ENCODE measurements at places on chromosomes 12 and 14.
A peak's percentile ranks its signal among the peaks of the same experiment; 100 is the strongest.

DNA sequence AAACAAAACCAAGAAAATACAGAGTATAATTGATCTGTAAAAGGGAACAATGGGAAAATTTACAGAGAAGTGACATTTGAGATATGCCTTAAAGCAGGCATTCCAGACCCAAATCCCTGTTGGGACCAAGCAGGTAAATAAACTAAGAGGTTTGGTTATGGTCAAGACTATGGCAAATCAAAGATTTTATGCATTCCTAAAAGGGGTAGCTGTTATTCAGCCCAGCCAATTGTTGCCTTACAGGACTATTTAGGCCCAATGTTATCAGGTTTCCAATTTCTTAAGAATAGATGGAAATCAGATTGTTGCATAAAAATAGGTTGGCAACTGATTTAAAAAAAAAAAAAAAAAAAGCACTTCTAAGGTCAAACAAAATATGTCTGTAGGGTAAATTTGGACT is 5.3 kb downstream of the DNAI7 start:
- H3K27ac ChIP-seq = peak overlapping the region; percentile 93
- no peaks in the 10 kb centered on the region for H3K36me3 ChIP-seq
- H3K27me3 ChIP-seq = no peaks in the 10 kb centered on the region
- DNase-seq = peak; percentile 38

GRCh38 chr14:31402764-31403439 is 17.4 kb downstream of the HEATR5A start:
- no peaks in the 10 kb centered on the region for H3K4me1 ChIP-seq
- DNase-seq = no peak
- no peak overlapping the region for H3K27ac ChIP-seq
- peaks cover 9% of the 10 kb centered on the region for H3K36me3 ChIP-seq
- no peak overlapping the region for H3K4me3 ChIP-seq

DNA sequence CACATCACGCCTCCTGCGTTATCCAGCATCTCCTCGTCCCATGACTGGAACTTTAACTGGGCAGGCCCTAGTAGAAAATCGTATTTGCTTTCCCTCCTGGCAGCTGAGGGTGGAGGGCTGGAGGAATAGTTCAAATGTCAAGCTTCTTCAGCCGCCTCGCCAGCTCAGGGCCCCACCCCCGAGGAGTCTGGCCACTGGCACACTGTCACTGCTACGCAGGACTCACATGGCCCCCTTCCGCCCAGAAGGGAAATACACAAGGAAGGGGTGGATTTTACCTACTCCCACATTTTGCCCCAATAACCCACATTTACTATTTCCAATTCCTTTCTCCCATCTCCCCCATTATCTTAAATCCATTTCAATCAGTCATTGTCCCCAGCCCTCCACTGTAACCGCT is 8.6 kb downstream of the SLC6A13 start:
- H3K4me3 ChIP-seq = no peak overlapping the region
- H3K27ac ChIP-seq = no peak overlapping the region
- DNase-seq = no peak
- no peaks in the 10 kb centered on the region for H3K27me3 ChIP-seq
- no peaks in the 10 kb centered on the region for H3K4me1 ChIP-seq

DNA sequence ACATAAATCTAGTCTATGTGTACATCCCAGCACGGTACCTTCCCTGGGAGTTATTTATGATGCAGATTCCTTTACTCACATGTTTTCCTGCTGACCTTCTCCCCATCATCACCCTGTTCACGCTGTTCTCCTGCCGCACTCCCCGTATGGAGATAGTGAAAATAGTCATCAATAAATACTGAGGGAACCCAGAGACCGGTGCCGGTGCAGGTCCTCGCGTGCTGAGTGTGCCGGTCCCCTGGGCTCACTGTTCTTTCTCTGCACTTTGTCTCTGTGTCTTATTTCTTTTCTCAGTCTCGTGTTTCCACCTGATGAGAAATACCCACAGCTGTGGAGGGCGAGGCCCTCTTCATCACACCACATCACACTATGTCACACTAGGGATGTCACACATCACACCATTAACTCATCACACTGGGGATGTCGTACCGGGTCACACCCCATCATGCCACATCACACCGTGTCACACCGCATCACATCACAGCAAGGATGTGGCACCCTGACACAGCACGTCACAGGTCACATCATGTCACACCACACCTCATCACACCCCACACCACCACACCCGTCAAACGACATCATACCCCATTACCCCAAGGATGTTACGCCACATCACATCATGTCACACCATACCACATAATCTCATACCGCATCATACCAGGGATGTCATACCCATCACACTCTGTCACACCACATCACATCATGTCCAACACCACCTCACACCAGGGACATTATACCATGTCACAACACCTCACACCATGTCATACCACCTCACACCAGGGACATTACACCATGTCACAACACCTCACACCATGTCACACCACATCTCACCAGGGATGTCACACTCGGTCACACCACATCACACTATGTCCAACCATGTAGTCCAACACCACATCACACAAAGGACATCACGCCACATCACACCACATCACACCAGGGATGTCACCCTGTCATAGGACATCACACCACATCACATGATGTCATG is 207.0 kb downstream of the TMEM121 start:
- no peak for DNase-seq
- no peaks in the 10 kb centered on the region for H3K4me1 ChIP-seq

DNA sequence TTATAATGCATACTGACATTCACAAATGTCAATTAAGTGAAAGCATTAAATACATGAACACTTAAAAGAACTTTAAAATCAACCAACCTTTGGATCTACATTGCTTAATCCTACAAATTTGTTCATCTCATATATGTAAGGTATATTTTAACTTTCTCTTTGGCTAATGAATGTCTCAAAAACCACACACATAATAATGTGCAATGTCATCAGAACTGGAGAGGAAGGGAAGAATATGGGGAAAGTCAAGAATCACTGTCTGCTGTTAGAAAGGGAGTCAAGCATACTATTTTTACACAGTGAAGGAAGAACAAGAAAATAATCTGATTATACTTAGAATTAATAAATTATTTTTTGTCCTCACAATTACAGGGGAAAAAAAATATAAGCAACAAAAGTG is 4.9 kb downstream of the GMFB start:
- no peak for DNase-seq
- H3K27me3 ChIP-seq = no peaks in the 10 kb centered on the region
- no peaks in the 10 kb centered on the region for H3K4me1 ChIP-seq
- H3K36me3 ChIP-seq = peaks cover 30% of the 10 kb centered on the region
- no peak overlapping the region for H3K27ac ChIP-seq

DNA sequence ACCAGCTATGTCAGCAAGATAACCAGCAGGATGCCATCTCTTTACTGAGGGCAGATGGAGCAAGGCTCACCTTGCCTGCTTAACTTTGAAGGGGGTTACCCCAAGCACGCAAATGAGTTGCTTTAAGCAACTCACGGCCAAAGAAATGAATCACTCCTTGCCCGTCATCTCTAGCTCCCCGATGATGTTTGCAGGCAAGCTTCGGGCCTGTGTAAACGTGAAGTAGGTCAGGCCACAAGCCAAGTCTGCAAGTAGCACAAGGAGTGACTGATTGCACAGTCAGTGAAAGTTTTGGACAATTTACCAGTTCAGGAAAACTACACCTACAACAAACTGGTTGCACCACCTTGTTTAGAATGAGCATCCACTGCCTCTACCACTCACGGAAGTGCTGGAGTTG is 699.7 kb upstream of the TBX3 start:
- no peaks in the 10 kb centered on the region for H3K27me3 ChIP-seq
- no peak for DNase-seq
- H3K36me3 ChIP-seq = no peaks in the 10 kb centered on the region
- no peak overlapping the region for H3K4me3 ChIP-seq

DNA sequence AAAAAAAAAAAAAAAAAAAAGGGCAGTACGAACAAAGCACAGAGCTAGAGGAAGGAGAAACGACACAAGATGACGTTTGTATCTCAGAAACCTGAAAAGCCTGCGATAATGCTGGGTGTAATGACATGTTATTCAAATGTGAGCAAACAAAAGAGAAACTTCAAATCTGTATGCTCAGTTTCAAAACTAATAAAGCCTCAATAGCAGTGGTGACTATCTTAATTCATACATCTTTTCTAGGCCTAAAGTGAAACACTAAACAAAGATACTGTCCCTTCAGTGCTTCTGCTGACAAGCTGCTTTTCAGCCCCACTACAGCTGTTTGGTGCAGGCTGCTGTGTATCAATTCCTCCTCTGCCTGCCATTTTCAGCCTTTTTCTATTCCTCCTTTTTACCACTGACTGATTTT is 15.8 kb downstream of the ITPR2 start:
- no peak overlapping the region for H3K27ac ChIP-seq
- H3K27me3 ChIP-seq = no peaks in the 10 kb centered on the region
- no peaks in the 10 kb centered on the region for H3K4me1 ChIP-seq
- H3K4me3 ChIP-seq = no peak overlapping the region

DNA sequence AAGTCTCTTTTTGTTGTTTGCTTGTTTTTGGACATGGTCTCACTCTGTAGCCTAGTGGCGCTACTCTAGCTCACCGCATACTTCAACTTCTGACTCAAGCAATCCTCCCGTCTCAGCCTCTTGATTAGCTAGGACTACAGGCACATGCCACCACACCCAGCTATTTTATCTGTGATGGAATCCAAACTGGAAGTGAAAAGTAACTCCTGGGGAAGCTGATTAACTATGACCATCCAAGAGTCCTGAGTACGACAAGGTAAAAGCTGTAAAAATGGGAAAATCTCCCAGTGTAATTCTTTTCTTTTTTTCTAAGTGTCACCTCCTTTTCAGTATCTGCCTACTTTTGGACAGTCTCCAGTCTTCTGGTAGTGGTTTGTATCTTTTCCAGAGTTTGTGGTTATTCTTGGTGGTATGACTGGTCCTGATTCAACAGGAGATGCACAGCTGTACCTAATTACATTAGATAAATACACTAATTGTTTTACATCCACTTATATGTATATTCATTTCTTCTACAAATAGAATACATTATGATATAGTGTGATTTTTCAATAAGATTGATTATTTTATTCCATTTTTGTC is 97.8 kb downstream of the SLC6A15 start:
- DNase-seq = peak; percentile 35
- H3K36me3 ChIP-seq = no peaks in the 10 kb centered on the region
- H3K27me3 ChIP-seq = no peaks in the 10 kb centered on the region
- no peak overlapping the region for H3K27ac ChIP-seq
- H3K4me1 ChIP-seq = peaks cover 30% of the 10 kb centered on the region
